ENCODE measurements at places on chromosomes 5 and 9.

DNA sequence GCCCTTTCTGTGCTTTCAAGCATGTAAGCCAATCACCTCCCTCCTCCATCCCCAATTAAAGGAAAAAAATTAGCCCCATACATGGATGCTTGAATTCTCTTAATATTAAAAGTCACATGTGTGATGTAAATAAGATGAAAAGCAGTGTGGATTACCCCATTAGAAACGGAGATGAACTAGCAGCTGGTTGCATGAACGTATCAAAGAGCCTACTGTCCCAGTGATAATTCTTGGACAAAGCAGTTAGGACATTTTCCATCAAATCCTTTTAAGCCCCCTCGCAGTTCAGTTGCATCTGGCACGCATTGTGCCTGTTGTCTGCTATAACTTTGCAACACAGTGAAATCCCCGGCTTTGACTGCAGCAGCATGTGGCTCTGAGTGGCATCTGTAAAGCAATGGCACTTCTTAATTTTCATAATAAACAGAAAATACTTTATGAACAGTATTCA, 285.6 kb downstream of the FBXL7 start:
- no peak for DNase-seq

DNA sequence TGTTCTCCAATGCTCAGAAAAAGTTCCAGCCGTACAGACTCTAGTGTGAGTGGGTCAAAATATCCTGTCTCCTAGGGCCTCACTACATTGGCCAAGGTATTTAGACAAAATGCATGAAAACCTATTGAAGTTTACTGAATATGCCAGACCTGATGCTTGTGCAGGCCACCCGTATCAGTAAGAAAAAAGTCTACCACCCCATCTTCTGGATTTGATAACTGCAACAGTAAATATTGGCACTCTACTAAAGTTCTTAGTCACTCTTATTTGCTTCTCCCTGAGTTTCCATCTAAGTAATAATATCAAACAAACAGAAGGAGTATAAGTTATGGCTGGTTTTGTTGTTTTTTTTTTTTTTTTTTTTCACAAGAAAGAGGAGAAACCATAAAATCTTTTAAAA, 627.7 kb upstream of the KLF4 start:
- no peak for DNase-seq

GRCh38 chr9:114310471-114311450, 12.1 kb upstream of the ORM1 start:
- no peak for DNase-seq

- no peak for DNase-seq
These were observed 106.8 kb upstream of the NREP start for GRCh38 chr5:111863801-111864200.

- no peak for DNase-seq
These were observed 177.9 kb downstream of the CETN3 start for GRCh38 chr5:90231688-90232087.

- DNase-seq: no peak
These were observed 16.9 kb downstream of the SEMA4D start for GRCh38 chr9:89480825-89481537.

GRCh38 chr9:18544456-18544855, 70.5 kb downstream of the ADAMTSL1 start:
- no peak for DNase-seq

GRCh38 chr5:147169901-147170300, 64.9 kb upstream of the STK32A start:
- no peak for DNase-seq

DNA sequence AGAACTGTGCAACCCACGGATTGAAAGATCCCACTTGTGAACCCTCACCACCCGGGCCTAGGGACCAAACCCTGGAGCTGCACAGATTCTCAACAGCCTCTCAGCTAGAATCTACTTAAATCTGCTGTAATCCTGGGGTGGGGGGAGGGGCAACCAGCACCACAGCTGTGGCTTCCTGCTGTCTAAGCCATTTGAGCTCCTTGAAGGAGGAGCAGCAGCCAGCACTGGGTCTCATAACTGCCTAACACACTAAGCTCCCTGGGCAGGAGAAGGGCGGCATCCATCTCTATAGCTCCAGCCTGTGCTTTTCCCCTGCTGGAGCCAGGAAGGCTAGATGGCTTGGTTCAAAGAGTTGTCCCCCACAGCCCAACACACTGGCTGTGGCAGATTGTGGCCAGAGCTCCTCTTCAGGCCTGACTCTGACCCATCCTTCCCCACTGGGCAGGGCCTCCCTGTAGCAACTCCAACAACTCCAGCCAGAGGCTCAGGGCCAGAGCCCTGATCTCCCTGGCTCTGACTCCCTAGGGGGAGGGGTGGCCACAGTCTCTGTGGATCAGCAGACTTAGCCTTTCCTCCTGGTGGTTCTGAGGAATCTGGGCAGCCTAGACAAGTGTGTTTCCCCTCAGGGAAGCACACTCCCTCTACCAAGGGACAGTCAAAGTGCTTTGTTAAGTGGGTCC, 72.0 kb upstream of the C9orf72 start:
- DNase-seq: no peak

DNA sequence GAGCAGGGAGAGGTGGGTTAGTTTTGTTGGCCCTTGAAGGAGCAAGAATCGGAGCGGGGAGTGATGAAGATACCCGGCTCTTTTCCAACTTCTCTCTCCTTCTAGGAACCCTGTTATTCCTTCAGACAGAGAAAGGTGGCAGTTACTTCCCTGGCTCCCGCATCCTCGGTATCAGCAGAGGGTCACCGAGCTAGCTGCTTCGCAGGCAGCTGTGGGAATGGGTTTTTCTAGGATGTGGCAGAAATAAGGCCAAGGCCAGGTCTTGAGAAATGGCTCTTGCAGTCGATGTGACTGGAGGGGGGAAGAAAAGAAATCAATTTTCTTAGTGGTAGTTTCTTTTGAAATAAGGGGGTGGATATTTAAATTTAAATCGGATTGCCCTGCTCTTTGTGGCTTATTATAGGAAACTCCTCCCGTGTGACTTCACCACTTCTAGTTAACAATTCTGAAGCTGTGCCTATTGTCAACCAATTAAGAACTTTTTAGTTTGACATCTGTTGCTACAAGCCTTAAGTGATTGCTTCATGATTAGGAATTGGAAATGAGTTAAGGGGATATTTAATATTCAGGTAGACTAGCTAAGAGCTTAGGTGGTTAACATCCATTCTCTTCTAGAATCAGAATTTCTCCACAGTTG, 1.4 kb downstream of the SAP30L start:
- no peak for DNase-seq

GRCh38 chr5:38896760-38897159, 50.9 kb downstream of the OSMR start:
- DNase-seq: no peak

DNA sequence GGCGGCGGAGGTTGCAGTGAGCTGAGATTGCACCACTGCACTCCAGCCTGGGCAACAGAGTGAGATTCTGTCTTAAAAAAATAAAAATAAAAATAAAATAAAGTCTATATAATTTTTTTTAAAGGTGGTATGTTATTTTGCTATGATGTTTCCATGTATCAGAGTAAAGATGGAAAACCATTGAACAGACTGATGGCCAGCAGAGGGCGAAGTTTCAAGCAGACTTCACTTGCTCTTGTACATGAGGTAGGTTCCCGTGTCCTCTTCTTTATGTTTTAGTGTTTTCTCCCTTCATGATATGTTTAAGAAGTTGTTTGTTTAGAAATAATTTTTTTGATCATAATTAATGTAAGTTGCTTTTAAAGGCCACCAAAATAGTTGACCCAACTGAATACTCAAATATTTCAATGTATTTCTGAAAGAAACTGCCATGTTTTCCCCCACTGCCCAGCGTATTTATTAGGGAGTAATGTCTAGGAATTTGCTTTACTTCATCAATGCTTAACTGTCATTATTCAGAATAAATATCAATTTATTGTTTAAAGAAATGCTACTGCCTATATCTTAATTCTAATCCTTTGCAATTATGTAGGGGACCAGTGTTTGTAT, 146.4 kb downstream of the HACD4 start:
- peak; percentile 31 for DNase-seq

- DNase-seq: peak; percentile 91
These were observed at the start of gene FBXO4 for GRCh38 chr5:41924872-41925554. Gene FBXO4 (plus strand): TSS chr5:41925281. CDS start chr5:41925310, 29 bp downstream.

- no peak for DNase-seq
These were observed 139.5 kb upstream of the KLF9 start for GRCh38 chr9:70553707-70554673.

DNA sequence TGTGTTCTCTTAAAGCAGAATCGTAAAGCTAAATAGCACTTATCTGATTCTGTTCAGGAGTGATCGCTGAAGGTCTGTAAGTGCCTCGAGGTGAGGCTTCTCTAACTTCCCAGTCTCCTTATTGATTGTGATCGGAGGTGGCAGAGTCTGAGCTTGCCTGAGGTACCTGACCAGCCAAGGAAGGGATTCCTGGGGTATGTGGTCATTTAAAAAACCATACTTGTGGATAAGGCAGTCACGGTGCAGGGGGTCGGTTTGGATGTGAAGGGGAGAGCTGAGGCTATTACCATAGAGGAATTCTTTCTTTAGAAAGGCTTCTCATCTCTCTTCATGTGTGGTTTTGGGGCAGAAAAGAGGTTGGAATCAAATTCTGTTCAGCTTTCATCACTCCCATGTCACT, 193.7 kb downstream of the TLE4 start:
- no peak for DNase-seq

DNA sequence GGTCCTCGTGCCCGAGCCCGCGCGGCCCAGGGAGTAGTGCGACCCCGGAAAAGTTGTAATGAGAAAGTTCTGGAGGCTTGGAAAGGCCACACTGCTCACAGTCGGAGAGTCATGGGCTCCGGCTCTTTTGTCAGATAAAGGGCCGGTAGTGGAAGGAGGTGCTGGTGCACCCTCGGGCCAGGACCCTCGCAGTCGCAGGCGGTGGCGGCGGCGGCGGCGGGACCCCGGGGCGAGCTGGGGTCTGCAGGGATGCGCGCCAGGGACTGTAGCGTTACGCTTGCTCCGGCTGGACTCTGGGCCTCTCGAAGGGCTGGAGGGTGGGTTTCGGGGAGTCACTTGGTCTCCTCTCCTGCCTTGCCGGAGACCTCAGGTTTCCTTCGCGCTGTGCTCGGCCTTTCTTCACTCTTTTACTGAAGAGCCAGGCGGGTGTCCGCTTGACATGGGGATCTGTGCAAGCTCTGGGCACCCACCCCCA, 1.5 kb downstream of the RORB start:
- peak; percentile 11 for DNase-seq

DNA sequence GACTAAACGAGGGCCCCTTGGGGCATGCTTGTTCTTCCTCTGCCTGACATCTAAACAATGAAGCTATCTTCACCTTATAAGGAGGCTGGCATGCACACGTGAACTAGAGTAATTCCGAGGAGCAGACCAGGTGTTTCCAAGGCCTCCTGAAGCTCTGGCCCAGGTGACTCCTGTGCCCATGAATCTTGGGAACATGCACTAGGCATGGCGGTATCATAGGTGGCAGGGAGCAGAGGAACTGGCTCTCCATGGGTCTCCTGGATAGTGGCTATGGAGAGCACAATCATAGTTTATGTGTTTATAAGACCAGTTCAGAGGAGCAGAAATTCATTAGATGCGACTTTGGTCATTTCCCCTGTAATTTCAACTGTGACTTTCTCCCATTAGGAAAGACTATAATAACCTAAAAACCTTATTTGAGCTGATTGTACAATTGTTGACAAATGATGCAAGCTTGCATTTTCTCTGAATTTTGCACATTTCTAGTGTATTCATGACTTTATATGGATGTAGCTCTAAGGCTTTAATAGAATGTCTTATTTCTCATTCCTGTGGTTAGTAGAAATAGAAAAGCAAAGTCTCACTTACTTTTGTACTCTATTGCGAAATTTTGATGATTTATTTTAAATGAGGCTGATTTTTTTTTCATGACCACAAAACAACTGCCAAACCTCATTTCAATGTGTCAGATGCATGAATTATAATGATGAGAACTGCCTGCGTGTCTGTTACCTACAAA, 135.3 kb upstream of the RPS23 start:
- no peak for DNase-seq

DNA sequence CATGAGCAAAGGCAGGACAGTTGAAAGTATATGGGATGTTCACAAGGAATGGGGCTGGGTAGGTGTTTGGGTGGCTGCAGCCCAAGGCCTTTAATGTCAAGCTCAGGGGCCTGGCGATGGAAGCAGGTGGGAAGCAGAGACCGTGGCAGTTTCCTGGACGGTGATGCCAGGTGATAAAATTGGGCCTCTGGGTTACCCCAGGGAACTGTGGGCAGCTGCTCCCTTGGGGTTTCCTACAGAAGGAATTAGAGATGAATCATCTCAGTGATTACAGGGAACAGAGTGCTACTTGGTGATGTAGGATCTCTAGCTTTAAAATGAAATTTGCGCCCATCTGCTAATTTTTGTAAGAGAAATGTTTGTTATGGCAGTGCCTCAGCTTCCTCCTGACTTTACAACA, 39.2 kb downstream of the TSTD2 start:
- DNase-seq: no peak

DNA sequence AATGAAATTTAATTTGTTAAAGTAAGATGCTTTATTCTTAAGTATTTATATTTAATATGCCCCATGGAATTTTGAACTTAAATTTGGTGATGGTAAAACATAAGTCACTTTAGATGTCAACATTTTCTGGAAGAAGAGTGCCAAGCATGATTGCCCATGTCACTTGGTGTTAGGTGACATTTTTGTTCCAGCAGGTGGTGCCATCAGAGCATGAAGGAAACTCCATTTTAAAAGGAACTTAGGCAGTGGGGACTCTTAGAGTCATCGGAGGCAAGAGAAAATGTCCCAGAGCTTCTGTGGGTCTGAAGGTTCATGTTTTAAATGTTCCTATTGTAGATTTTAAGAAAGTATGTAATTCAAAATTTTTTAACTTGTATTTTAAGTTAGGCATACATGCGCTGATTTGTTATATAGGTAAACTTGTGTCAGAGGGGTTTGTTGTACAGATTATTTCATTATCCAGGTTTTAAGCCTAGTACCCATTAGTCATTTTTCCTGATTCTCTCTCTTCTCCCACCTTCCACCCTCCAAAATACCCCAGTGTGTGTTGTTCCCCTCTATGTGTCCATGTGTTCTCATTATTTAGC, 789.3 kb downstream of the SEMA5A start:
- DNase-seq: no peak
